Right renal cortex interstitium (tissue), 3 donors: ENCODE measurements at places on chromosomes 4 and X. TPM values are rescaled to one million over a fixed set of nuclear protein-coding genes. Genes with fewer than 3 reads are reported as not detected.

DNA sequence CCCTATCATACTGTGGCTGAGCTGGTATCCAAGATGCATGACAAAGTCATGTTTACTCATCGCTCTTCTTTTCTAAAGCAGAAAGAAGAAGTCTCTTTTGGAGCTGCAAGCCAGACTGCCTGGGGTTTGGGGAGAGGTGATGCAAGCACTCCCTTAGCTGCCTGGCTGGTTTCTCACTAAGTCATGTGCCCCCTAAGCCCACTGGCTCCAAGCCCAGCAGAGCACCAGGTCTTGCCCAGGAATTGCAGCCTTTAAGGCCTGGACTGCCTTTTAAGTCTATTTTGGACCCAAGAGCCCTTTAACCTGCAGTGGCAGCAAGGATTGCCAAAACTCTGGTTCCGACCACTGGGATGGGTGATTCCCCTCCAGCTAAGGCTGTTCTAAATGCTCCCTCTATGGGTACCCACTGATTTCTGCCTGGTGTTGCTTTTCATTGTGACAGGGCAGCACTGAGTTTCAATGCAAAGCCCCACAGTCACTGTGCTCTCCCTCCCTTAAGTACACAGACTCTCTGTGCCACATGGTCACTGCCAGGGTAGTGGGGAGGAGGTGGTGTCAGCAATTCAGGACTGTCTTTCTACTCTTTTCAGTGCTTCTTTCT lies 548.6 kb downstream of the TLL1 start:
- no peak for DNase-seq

DNA sequence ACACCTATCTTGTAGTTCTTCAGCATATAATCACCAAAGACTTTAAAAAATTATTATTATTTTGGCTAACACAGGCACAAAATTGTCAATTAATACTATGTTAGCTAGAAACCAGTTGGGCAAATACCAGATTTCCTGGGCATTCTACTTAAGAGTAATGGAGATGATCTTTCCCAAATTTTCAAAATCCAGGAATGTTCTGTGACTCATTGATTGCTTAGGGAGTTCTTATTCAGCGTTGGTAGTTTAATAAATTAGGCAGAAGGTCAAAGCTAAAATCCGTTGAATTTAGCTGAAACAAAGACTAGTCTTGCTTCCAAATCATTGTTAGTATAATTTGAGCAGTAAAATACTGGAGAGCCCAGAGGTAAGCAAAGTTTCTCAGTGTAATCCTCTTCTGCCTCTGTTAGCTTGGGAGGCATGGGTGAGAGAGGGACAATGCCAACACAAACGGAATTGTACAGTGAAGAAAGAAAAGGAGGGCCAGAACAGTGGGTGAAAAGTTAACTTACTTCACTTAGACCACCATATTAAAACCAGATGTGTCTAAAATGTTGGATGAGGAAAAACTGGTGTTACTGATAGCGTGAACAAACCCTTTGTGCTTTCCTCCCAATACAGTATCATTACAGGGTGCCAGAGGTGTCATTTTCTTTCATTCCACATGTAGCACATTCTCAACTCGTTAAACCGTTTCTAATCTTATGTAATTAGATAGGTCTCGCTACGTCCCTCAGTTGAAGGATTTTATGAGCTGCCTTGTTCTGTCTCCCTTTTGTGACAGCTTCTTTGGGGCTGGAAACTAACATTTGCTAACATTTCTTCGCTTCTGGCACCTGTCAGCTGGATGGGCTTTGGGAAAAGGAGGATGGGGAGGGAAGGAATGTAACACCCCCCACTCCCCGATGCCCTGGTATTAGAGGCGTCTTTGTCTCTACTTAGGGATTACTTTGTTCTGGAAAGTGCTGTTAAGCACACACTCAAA lies 87.4 kb upstream of the CITED1 start:
- no peak for DNase-seq

- peak; percentile 4 for DNase-seq
Measured at GRCh38 chrX:102517326-102517725, 787 bp upstream of the TMSB15A start.

- no peak for DNase-seq
Measured at GRCh38 chr4:188660796-188661195, 521.6 kb downstream of the TRIML1 start.

- DNase-seq = no peak
Measured at GRCh38 chr4:1329408-1330371, 17.3 kb upstream of the UVSSA start.

Gene GYPB
- 2.4 TPM for polyA plus RNA-seq

Gene XPNPEP2
- polyA plus RNA-seq = 101 TPM
